ENCODE measurements at places on chromosomes 5 and 9.

GRCh38 chr5:153096381-153096780 lies 394.1 kb upstream of the GRIA1 start:
- no peak for DNase-seq

DNA sequence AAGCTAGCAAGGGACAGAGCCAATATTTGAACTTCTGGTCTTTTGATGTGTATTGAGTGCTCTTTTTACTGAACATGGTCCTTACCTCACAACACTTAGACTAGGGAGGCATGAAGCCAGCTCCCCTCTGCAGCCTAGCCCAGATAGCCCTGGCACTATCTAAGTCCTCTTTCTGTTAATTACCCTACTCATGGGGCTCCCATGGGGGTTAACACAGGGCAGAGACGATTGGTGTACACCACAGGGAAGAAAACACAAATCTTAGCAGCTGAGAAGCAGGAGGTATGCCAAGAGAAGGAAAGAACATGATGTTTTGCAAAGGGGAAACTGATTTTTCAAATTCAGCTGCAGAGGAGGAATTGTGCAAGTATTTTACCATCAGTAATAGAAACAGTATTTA lies 383.8 kb downstream of the TMEM232 start:
- DNase-seq: no peak

DNA sequence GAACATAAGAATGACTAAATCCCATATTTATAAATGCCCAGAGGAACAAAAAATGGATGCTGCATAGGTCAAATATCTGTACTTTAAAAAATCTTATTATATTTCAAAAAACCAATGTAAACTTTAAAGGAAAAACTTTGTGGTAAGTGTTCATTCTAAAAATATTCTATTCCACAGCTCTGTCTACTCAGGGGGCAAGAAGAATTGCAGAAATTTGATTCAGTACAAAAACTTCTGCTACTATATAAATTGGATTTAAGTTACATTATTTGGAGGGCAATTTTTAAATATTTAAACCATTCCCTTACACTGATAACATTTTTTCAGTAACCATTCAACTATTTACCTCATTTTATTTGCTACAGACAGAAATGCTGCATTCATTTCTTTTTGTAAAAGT lies 32.1 kb downstream of the NFIB start:
- DNase-seq: no peak

- no peak for DNase-seq
Measured at GRCh38 chr5:131096774-131097710, 68.0 kb downstream of the HINT1 start.

GRCh38 chr5:177130211-177131018 lies 3.2 kb upstream of the NSD1 start:
- no peak for DNase-seq

DNA sequence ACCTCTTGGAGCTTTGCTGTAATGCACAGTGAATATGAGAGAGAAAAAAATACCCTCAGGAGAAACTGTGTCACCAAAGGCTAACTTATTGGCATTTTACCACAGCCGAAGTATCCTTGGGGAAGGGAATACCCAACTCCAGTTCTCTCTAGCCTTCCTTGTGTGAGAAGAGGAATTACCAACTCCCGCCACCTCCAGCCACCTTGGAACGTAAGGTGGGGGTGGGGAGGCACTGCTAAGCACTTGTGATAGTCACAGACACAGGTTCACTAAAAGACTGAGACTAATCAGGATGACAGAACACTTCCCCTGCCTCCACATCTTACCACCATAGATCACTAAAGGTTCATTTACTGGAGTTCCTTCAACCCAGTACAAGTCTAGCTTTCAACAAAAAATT lies 102.0 kb upstream of the ADAMTS19 start:
- DNase-seq: no peak

DNA sequence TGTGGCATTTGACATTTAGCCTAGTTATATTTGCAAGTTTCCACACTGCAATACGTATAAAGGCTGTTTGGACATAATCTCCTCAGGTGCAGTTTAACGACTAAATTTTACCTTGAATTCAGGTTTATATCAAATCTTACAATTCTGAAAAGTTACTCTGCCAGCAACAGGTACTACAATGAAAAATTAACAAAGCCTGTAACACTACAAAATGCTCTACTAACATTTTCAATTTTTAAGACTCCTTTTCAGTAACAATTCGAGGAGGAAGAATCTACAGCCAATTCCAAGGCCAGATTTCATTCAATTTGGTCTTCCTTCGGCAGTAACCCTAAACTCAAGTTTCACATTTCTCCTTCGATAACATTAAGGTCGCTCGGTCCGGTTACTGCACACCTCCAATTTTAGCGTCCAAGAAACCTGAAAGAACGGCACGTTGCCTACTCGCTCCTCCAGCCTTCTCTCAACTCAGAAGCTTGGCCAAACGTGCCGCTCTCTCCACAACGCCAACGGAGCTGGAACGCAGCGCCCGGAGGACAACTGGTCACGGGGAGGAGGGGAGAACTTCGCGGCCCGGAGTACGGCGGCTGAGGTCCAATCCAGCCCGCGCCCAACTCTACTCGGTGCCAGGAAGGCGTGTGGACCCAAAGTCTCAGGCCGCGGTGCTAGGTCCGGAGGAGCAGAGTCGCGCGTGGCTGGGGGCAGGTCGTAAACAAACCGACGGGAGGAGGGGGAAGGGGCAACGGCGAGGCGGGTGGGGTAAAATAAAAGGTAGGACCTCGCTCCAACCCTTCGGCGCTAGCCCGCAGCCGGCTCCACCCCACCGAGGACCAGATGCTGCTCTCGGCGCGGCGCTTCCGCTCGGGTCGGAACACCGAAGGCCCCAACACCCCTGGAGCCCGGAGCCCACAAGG lies 681 bp downstream of the FNIP1 start:
- peak; percentile 68 for DNase-seq

DNA sequence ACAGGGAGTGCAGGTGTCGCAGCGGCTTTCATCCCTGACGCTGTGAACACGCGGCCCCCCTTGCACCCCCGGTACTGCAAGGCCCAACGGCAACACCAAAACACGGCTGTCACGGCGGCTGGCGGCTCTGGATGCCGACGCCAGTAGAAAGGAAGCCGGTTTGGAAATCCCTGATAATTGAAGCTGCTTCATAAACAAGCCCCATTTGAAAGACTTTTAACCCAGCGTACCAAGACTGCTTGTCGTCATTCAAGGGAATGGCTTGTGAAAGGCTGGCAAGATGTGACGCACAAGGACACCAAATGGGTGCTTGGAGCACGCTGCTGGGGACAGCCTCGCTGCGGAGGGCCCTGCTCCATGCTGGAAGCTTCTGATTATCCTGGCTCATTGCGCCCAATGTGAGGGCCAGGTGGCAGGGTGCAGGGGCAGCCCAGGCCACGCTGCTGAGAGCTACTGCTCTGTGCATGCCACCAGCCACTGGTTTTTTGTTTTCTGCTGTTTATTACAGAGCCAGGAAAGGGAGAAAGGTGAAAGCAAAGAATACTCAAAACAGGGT lies 63.1 kb downstream of the GTF3C4 start:
- peak; percentile 23 for DNase-seq

GRCh38 chr5:42992088-42992879 lies 47.8 kb downstream of the ANXA2R start:
- peak; percentile 47 for DNase-seq

GRCh38 chr5:130689831-130690230 lies 475.2 kb downstream of the HINT1 start:
- no peak for DNase-seq

GRCh38 chr5:164336276-164336675 lies 830.9 kb downstream of the MAT2B start:
- no peak for DNase-seq

DNA sequence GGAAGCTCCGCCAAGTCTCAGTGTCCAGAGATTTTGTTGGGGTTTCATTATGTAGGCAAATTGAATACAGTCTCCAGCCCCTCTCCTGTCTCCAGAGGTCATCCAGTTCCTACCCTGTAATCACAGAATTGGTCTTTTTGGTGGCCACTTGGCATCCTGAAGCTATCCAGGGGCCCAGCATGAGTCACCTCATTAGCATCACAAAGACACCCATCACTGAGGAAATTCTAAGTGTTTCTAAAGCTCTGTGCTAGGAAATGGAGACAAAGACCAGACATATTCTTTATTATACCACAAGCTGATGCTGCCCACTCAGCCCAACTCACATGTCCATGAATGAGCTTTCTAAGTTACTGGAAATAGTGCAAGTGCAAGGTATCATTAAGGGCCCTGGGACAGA lies 229.9 kb downstream of the DOCK8 start:
- no peak for DNase-seq

DNA sequence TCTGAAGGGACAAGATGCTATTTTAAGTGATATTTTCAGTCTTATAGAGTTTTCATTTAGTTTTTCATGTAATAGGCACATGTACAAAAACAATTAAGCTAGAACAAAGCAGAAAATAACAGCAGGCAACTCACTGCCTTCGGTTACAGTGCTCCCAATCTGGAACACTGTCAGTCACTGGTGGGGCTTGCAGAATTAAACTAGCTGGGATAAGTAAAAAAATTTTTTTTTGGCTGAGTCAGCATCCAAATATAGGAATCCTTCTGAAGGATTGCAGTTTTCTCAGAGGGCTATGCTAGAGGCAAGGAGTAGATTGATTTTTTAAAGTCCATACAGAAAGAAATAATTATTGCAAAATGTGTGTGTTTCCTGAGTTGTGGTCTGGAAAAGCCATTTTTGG lies 250.2 kb upstream of the RFX3 start:
- DNase-seq: no peak

GRCh38 chr9:32580631-32581300 lies 7.8 kb upstream of the NDUFB6 start:
- DNase-seq: no peak

DNA sequence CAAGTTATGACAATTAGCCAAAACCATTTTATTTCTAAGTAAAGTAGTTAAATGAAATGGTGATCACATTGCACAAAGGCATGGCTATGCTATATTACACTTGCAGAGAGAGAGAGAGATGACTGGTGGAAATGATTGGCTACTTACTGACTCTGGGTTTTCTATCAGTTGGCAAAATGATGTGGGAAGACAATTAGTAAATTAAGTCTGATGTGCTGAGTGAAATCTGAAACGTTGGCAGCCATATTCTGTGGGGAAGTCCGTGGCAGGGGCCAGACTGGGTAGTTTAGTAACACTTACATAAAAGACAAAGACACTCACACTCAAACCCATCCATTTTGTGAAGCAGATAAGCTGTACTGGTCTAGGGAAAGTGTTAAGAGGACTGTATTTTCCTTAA lies 61.6 kb downstream of the ANXA1 start:
- no peak for DNase-seq

GRCh38 chr9:124216474-124217176 lies 41.1 kb upstream of the NEK6 start:
- no peak for DNase-seq

- peak; percentile 35 for DNase-seq
Measured at GRCh38 chr5:173328844-173329490, 753 bp upstream of the STC2 start.

Data from NCI-H146 (cell line).